ENCODE measurements at places on chromosomes 6 and 20.

DNA sequence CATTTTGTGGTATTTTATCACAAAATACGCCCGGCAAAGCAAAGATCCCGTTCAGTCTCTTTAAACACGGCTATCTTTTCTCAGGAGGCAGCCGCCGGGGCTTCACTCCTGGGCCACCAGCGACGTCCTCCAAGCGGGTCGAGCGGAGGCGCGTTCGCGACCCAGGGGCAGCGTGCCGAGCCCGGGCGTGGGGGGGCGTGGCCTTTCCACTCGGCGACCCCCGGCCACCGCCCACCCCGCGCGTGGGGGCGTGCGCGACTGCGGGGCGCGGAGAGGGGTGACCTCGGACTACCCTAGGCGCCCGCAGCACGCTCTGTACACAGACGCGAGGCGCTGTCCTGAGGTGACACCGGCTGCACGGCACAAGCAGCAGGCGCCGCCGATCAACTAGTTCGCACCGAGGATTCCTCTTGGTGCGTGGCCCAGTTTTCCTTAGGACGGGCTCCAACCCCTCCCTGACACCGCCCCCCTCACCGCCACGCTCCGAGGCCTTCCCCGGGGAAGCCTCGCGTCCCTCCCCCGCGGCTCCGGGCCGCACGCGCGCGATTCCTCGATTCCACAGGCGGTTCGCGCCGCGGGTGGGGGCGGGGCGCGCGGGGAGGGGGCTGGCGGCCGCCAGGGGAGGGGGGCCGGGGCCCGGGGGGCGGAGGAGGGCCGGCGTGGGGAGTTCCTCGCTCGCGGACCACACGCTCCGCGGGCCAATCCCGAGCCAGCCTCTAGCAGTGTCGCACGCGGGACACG is 1.1 kb upstream of the JARID2 start:
- DNase-seq = peak; percentile 63

- DNase-seq = no peak
These were observed 12.9 kb upstream of the JARID2 start for GRCh38 chr6:15232836-15233510.

DNA sequence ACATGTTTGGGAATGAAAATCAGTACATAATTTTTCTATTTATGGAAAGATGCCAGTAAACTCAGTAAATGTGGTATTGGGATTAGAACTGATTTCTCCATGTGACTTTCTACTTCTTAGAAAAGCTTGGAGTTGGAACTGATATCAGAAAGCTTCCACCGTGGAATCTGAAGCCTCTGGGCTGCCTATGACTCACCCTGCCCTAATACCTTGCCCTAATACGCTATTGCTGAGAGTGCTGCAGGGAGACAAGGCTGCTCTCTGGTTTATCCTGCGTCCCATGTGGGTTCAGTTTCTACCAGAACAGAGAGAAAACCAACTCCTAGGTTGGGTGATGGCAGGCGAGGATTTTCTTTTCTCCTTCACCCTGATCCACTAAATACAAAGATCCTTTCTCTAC is 3.3 kb upstream of the STMND1 start:
- DNase-seq = no peak

GRCh38 chr20:53793783-53794383 is 200.2 kb upstream of the ZNF217 start:
- no peak for DNase-seq

GRCh38 chr6:143449714-143450452 is 612 bp downstream of the ADAT2 start:
- no peak for DNase-seq

DNA sequence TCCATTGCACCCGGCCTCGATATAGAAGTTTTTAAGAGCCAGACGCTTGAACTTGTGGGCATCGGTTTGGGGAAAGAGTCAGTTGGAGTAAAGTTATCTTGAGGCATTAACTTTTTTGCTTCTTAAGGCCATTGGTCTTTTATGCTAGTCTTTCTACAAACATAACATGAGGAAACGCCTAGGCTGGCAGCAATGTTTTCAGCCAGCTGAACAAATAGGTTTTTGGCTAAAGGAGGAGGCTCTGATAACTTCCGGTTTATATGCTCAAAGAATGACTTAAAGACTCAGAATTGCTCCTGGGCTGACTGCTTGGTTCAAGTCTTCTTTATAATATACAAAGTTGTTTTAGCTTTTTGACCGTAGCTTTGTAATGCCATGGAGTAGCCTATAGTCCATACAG is 46.2 kb downstream of the HLA-C start:
- no peak for DNase-seq

GRCh38 chr6:106145741-106146227 is 59.6 kb downstream of the PRDM1 start:
- DNase-seq = no peak

DNA sequence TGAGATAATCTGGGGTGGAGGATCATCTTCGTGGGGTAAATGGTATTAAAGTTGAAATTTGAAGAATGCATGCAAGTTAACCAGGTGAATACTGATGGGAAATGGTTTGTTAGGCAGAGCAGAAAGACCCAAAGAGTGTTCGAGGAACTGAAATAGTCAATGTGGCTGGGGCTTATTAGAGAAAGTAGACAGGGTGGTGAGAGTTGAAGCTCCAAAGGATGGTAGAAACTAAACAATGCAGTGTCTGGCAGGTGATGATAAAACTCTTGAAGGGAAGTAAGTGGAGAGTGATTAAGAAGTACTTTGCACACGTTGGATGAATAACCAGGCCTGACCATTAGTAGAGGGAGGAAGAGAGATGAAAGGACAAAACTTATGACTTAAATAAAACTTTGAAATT is 39.8 kb upstream of the CENPW start:
- no peak for DNase-seq

GRCh38 chr6:125804264-125804663 is 13.5 kb downstream of the NCOA7 start:
- DNase-seq = no peak

GRCh38 chr6:129695373-129696027 is 14.5 kb downstream of the ARHGAP18 start:
- DNase-seq = no peak

GRCh38 chr6:84415517-84415916 is 188.1 kb upstream of the CEP162 start:
- DNase-seq = no peak

- DNase-seq = no peak
These were observed 737.8 kb upstream of the MAP3K7 start for GRCh38 chr6:91324711-91325110.
